ENCODE measurements at places on chromosomes 5 and 9. TPM values are rescaled to one million over a fixed set of nuclear protein-coding genes. Genes with fewer than 3 reads are reported as not detected.

Gene MSX2
- polyA plus RNA-seq: 0.56 TPM

Gene C9orf152
- polyA plus RNA-seq: 0.86 TPM

Gene CFAP90
- not detected for polyA plus RNA-seq

Gene CEL
- 3.3 TPM for polyA plus RNA-seq

Gene DNAH5
- polyA plus RNA-seq: 0.08 TPM

Gene CAST
- polyA plus RNA-seq: 245 TPM

Gene PAPPA
- polyA plus RNA-seq: 0.98 TPM

Gene SAPCD2
- polyA plus RNA-seq: 9.0 TPM

Gene PTRH1
- polyA plus RNA-seq: 6.2 TPM

Gene KIAA0825
- polyA plus RNA-seq: 0.29 TPM

Gene MPDZ
- polyA plus RNA-seq: 2.9 TPM

Gene ACTBL2
- not detected for polyA plus RNA-seq

Gene DAB2IP
- 26.4 TPM for polyA plus RNA-seq

Gene GDNF
- polyA plus RNA-seq: 0.11 TPM

Gene STPG3
- polyA plus RNA-seq: not detected

Gene PCDHB9
- polyA plus RNA-seq: 0.16 TPM
